Renal cortex interstitium (tissue), 15 donors: ENCODE measurements at places on chromosomes 13 and 19.
A peak's percentile ranks its signal among the peaks of the same experiment; 100 is the strongest.

- DNase-seq = no peak
These were observed 12.2 kb downstream of the TPM4 start for GRCh38 chr19:16088351-16089009.

DNA sequence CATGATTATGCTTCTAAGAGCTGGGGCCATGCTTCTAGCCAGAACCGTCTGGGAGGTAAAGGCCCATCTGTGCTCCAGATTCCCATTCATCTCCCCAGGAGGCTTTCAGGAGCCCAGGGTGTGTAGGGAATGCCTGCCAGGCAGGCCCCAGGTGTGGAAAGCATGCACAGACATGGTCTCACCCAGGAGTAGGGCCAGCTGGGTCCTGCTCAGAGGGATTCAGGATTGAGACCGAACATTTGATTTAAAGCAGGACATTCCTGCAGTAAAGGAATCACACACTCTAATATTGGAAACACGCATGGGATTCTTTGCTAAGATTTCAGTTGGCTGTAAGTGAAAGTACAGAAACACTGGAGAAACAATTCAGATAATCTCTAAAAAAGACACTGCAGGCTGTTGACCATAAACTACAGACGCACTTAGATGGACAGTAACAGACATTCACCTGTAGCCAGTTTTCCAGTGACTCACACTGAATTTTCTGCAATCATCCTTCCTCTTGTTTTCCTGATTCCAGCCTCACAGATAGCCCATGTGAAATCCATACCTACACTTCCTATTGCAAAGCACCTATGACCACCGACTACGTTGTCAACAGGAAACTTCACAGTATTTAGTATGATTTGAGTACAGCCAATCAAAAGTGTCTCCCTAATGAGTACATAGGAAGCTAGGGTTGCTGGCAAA is 257.8 kb downstream of the TBC1D4 start:
- no peak for DNase-seq

GRCh38 chr19:54186934-54187381 is 2.4 kb downstream of the MBOAT7 start:
- no peak for DNase-seq

- no peak for DNase-seq
These were observed 18.9 kb upstream of the FOSB start for GRCh38 chr19:45448887-45449299.

DNA sequence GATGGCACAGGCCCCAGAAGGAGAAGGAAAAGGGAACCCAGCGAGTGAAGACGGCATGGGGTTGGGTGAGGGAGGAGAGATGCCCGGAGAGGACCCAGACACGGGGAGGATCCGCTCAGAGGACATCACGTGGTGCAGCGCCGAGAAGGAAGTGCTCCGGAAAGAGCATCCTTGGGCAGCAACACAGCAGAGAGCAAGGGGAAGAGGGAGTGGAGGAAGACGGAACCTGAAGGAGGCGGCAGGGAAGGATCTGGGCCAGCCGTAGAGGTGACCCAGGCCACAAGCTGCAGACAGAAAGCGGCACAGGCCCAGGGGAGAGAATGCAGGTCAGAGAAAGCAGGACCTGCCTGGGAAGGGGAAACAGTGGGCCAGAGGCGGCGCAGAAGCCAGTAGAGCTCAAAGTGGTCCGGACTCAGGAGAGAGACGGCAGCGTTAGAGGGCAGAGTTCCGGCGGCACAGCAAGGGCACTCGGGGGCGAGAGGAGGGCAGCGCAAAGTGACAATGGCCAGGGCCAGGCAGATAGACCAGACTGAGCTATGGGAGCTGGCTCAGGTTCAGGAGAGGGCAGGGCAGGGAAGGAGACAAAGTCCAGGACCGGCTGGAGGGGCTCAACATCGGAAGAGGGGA is 1.1 kb downstream of the PPP1R12C start:
- no peak for DNase-seq

GRCh38 chr13:102235689-102236088 is 166.2 kb downstream of the FGF14 start:
- no peak for DNase-seq

GRCh38 chr13:109981000-109981399 is 194.6 kb upstream of the IRS2 start:
- DNase-seq = no peak

DNA sequence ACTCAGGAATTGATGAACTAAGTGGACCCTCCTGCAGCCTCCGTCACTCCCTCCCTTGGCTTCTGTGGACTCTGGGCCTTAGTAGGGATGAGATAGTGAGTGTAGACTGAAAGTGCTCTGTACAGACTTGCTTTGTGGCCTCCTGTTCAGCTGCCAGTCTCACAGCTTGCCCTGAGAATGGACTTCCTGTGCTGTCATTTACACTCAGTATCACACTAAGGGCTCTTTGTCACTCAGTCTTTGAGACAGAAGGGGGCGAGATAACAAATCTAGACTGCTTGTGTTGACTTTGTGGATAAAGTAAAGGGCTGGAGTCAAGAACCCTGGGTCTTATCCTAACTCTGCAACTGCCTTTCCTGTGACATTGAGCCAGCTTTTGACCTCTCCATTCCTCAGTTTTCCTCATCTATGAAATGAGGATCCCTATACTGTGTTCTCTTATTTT is 21.0 kb upstream of the SPRY2 start:
- no peak for DNase-seq

- DNase-seq = no peak
These were observed 12.8 kb upstream of the MEIS3 start for GRCh38 chr19:47432091-47432490.

DNA sequence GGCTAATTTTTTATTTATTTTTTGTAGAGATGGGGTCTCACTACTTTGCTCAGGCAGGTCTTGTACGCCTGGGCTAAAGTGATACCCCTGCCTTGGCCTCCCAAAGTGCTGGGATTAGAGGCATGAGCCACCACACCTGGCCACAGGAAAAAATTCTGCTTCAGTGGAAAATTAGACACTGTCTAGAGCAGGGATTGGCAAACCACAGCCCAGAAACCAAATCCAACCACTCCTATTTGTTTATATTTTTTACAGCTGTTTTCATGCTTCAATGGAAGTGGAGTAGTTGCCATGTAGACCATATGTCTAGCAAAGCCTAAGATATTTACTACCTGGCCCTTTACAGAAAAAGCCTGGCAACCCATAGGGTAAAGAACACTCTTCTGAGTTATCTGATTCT is 123.7 kb upstream of the MRI1 start:
- DNase-seq = no peak

DNA sequence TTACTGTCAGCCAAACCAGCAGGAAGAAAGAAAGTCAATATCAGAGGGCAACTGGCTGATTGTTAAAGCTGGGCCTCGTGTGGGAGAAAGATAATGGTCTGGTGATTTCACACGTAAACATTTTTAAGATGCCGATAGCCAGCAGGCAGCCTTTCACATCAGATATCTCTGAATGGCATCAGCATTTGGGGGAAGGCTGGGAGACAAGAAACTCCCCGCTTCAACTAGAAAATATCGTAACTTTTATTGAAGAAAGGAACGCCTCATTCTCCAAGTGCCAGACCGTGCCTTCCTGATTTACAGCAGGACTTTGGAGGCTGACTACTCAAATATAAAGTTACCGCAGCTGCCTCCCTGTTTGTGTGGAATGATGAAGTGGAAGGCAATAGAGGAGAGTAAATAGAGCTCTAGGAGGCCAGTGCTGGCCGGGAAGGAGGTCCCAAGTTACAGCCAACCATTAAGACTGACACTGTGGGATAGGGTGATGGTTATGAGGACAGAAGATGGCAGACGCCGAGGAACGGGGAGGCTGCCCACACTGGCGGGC is 284.3 kb upstream of the MAB21L1 start:
- DNase-seq = peak; percentile 43

- DNase-seq = no peak
These were observed 205.5 kb downstream of the NALCN start for GRCh38 chr13:101210774-101211173.

DNA sequence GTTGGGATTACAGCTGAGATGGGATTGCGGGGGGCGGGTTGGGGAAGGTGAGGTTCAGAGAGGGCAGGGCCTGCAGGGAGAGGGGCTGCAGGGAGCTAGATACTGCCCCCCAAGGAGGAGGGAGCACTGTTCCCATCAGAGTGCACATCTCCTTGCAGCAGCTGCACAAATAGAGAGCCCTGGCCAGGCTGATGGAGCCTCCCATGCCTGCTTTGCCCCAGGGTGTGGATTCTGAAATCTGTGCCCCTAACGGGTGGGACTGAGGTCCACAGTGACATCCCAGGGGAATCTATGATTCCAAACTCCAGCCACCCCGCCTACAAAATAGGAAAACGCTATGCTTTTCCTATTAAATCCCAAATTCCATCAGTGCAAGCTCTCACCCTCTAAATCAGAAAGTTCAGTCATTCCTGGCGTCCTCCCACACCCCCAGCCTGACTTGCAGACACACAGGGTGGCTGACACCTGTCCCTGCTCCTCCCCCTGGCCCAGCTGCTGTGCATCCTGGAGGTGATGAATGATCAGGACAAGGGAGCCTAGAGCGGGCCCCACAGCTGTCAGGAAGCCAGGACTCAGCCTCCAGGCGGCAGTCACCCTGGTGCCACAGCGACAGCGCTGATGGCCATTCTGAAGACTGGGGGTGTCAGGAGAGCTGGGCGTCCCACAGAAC is 6.3 kb upstream of the CEACAM21 start:
- DNase-seq = no peak

DNA sequence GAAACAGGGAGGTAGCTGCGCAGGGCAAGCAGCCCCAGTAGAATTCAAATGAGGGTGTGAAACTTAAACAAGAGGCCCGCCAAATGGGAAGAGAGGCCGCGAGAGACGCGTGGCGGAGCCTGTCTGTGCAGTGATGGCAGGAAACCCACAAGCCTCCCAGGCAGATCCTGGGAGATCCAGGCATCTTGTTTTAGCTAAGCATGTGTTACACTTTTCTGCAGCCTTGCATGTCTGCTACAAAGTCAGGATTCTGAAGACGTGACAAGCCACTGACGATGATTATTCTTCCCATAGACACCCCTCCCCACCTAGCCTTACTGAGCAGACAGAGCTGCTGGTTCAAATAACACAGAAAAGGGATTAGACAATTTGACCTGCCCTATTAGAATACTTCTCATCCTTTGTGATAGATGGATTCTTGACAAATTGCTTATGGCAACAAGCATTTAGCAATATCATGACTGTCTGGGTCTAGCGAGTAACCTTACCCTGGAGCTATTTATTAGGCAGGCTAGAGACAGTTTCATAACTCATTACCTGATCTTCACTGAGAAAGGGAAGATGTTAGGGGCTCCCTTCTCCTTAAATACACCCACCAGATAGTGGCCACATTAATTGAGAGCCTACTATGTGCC is 185.2 kb upstream of the IRS2 start:
- no peak for DNase-seq

DNA sequence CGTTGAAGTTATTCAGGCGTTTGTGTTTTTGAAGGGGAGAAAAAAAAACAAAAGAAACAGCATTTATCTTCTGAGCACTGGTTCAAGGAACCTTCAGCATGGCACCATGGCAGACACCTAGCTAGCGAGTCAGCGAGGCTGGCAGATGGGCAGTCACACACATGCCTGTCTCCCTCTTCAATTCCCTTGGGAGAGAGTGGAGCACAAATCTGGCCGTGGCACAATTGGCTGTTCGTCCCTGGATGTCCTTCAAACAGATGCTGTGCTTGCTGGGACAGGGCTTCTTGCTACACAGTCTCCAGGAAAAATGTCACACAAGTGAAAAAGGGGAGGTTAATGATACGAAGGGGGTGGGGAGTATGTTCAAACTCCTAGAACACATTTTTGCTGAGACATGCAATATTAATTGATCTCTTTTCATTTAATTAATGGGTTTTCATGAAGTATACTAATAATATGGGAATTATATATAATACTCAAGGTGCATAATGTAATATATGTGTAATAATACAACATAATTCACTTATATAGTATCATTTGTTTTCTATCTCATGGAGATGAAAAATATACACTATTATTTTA is 1674.5 kb upstream of the SLC10A2 start:
- no peak for DNase-seq

DNA sequence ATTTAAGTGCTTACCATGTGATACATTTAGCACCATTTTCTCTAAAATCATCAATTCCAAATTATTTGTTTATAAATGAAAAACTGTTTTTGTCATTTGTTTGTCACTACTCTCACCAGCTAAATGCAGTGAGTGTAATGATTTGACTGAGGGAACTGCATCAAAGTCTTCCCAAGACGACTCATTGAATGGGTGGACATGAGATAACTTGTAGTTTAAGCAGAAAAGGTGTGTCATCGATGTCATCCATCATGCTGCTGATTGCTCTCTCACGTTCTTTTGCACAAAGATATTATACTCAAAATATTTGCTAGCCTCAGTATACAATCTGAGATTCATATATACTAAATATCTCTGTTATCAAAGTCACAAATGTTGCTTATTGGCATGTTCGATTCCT is 366.5 kb downstream of the IRS2 start:
- DNase-seq = no peak

- peak; percentile 48 for DNase-seq
These were observed 2.6 kb upstream of the KLK15 start for GRCh38 chr19:50835785-50836542.

DNA sequence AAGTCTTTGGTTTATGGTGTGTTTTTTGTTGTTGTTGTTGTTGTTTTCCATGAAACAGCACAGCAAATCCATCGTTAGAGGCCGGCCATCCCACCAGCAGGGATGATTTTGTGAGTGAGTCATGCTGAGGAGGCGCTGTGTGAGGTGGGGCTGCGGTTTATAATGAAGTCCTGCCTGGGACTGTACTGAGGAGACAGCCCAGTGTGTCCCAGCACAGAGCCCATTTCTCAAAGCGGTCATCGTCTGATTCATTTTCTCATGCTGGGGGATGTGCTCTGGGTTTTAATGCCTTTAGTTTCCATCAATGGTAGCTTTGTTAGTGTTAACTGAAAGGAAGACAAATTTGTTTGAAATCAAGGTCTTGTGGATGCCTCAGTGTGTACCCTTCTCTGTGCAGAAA is 129.3 kb upstream of the SERP2 start:
- DNase-seq = no peak

DNA sequence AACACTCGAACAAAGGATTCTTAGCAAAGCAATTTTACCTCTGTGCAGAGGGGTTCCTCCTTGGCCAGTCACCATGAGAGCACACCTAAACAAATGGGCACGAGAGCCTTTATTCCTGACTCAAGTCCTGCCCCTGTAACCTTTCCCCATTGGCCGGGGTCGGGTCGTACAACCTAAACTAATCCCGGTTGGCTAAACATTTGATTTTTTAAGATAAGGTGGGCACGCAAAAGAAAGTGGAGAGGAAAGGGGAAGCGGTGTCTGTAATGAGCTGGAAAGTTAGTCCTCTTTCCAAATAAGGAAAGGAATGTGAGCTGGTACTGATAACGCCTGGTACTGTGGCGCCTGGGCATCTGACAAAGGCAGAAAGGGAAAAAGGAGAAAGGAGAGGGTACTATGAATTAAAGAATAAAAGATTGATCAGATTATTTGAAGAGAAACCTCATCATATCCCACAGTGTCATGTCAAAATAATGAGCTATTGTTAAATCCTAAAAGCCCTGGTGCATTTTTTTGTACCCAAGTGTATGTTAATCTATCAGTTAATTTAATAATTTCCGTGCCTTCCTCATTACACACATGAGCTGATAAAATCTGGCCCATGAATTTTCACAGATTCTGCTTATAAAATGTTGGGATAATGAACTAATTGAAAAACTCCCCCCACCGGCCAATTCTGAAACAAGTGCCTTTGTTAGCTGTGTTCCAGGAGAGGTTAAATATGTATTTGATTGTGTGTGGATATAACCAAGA is 335.7 kb downstream of the RFC3 start:
- DNase-seq = no peak
